CD4-positive, alpha-beta T cell treated with Interleukin-17A for 4 hours (primary cell): ENCODE measurements at places on chromosomes 7 and 10.

GRCh38 chr10:88389456-88389855, 193.7 kb downstream of the RNLS start:
- peak; percentile 56 for DNase-seq

- no peak for DNase-seq
These were observed 3.3 kb downstream of the PTPN12 start for GRCh38 chr7:77540402-77540822.

DNA sequence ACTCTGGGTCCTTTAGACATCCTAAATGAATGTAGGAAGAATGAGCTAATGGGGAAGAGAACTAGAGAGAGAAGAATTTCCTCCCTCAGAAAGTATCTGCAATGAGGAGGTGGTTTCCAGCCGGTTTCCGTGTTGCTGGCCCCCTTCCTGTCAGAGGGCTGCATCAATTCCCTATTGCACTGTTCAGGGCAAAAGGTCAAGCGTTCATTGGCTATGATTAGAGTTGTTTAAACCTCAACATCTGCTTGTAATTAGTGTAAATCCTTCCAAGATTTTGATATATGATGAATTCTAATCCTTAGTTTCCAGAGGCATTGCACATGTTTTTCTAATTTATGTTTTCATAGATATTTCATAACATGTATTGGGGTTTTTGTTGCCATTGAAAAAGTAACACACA, 107.3 kb upstream of the SGCE start:
- no peak for DNase-seq

DNA sequence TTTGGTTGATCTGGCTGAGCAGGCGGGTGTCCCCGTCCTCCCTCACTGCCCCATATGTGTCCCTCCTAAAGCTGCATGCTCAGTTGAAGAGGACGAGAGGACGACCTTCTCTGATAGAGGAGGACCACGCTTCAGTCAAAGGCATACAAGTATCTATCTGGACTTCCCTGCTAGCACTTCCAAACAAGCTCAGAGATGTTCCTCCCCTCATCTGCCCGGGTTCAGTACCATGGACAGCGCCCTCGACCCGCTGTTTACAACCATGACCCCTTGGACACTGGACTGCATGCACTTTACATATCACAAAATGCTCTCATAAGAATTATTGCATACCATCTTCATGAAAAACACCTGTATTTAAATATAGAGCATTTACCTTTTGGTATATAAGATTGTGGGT, 26.9 kb upstream of the TRIM56 start:
- peak; percentile 60 for DNase-seq

DNA sequence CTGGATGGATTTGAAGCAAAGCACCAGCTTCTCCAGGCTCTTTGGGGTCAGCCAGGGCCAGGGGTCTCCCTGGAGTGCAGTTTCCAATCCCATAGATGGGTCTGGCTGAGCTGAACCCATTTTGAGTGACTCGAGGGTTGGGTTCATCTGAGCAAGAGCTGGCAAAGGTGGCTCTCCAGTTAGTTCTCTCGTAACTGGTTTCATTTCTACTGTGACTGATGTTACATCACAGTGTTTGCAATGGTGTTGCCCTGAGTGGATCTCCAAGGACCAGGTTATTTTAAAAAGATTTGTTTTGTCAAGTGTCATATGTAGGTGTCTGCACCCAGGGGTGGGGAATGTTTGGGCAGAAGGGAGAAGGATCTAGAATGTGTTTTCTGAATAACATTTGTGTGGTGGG, 14.2 kb downstream of the LEP start:
- DNase-seq, result no peak

GRCh38 chr10:31864834-31865518, 63.7 kb downstream of the ARHGAP12 start:
- no peak for DNase-seq

DNA sequence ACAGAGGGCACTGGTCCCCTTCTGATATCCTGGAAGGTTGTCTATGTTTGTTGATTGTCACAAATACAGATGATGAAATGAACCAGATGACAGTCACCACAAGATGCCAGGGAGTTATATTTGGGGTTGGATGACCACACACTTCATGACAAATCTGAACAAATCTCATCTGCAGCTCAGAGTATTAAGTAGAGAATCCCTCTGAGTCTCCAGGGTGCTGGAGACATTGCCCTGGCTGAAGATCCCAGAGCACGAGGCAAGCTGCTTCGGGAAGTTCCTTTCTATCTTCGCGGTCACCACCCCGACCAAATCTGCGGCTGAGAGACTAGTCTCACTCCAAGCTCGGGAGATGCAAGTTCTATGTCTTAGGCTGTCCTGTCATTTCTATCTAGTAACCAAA, 9.0 kb downstream of the DENND2A start:
- DNase-seq, result no peak

DNA sequence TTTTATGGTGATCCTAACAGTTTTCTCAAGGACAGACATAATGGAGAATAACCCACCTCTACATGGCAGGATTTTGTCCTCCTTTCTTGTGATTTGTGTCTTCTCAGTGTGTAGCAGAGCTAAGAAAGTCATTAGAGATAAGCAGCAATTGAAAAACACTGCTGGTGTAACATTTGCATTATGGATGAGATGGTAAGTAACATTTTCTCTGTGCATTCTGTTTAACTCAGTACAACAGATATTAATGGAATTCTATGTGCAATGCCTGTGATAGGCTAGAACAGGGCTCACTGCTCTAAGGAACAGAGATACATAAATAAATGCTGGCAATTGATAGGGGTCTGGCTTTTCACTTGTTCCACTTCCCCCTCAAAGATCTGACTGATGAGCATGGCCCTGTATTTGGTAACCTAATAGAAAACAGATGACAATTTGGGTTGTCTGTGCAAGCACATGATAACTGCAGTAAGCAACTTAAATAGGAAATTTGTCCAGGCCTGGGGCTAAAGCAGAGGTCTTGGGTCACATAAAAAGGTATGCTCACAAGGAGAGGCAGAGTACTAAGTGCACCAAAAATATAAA, 560.3 kb upstream of the POM121L12 start:
- no peak for DNase-seq

DNA sequence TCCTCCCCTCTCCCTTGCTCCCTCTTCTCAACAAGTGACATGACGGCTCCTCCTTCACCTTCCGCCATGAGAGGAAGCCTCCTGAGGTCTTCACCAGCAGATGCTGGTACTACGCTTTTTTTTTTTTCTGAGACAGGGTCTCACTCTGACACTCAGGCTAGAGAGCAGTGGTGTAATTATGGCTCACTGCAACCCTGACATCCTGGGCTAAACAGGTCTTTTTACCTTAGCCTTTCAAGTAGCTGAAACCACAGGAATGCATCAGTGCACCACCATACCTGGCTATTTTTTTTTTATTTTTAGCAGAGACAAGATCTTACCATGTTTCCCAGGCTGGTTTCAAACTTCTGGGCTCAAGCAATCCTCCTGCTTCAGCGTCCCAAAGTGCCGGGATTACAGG, 43.6 kb downstream of the MDH2 start:
- no peak for DNase-seq

DNA sequence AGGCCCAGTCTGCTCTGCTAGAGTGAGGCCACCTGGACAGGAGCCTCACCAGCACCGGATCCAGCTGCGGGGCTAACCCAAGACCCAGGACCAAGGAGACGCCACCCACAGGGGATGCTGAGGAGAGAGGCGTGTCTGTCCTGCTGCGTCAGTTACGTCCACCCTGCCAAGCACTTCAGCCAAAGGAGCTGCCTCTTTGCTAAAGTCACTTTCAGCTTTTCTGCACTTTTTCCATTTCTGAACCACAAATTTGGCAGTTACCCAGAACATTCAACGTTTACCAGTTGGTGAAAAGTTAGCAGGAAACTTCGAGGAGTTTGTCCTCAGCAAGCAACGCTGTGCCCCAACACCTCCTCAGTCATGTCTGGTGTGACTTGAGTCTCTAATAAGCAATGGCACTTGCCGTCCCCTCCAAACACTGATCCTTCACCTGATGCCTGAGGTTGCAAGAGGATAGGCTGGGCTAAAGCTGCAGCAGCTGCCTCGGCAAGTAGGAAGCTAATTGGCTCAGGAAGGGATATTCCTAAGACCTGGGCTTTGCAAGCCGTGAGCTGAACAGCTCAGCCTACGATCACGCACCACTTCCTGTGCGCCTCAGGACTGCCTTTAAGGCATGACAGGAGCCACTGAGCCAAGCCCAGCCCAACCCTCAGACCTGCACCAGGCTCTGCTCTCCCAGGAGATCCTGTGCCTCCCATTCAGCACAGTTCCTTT, 40.1 kb downstream of the KCNH2 start:
- peak; percentile 52 for DNase-seq

- no peak for DNase-seq
These were observed 70.6 kb downstream of the AP3M1 start for GRCh38 chr10:74079936-74080590.

DNA sequence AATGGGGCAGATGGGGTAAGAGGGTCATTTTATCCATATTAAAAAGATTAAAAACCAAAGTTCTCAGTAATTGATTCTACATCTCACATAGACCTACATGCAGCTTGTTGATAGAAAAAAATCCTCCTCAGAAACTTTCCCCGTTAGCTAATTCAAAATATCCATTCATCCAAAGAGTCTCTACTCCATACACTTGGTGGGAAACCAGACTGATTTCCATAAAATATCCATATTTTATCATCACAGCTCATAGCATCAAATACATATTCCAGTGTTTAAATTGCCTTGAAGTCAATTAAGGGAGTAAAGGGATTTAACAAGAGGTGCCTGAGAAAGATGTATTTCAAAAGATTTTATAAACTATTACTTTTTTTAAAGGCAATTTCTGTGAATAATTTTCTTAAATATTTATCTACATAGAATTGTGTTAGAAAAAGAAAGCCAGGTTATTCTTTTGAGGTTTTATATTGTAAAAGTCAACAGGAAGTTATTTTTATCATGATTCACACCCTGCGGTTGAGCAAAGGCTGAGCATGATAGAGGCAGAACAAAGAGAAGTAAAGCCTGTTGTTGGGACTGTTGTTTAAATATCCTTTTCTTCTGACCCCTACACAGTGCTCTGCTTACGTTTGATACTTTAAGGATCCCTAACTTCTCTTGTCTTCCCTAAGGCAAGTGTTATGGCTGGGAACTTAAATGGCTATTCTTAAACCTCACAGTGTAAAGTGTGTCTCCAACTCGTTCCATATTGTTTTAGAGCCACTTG, 266.7 kb downstream of the PRKG1 start:
- DNase-seq, result no peak

DNA sequence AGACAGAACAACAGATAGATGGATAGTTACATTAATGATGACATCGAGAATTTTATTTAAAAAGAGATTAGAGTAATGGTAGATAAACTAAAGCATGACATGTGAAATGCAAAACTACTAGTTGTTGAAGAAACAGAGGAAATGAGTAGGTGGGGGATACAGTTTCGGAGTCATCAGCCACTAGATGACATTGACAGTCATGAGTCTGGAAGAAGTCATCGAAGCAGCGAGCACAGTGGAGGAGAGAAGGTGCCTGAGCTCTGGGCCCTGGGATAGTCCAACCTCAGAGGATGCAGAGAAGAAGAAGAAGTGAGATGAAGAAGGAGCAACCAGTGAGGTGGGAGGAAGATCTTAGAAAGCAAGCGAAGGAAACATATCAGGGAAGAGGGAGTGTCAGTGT, 20.2 kb upstream of the SEC61A2 start:
- DNase-seq, result no peak

DNA sequence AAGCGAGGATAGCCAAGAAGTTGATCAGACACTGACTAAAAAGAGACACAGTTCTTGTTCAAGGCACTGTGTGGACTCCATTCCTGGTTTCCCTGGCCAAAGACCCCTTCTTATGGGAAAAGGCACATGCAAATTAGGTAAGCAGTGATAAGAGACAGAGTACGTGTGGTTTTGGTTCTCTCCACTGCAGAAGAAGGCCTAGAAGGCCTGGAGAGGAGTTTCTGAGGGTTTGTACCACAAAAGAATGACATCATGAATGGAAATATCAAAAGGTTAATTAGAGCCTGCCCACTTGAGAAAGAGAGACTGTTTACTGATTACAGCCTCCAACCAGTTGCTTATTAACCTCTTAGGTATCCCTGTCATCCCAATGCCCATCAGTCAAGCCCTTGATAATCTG, 137.5 kb downstream of the ZNF365 start:
- DNase-seq, result no peak

DNA sequence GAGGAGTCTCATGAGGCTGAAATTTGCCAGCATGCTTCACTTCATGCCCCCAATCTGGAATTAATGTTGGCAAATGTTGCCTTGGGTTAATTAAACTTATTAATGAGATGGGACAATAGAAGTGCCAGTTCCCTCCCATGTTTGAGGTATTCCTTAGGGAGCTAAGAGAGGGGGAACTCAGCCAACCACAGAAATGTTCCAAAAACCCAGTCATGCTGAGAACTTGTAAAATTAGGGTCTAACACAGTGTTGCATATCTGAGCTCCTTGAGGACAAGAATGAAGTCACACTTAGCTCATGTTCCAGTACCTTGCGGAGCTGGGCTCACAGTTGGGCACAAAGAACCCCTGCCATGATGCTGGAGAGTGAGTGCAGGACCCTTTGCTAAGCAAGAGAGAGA, 89.4 kb downstream of the OAT start:
- no peak for DNase-seq

- no peak for DNase-seq
These were observed 432.2 kb downstream of the CNTNAP2 start for GRCh38 chr7:146548816-146549215.

DNA sequence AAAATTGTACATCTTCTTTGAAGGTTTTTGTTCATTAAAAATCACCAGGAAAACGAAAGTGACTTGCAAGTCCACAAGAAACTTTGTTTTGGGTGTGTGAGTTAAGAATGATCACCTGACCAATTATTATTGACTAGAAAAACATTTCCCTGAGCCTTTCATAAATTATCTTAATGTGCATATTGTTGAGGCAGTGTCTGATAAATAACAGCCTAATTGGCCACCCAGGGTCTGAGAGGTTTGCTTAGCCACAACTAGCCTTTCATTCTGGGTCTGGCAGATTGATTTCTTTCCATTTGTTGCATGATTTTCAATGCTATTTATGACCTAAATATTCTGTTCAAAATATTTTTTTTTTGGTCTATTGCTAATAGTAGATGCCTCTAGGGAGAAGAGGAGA, 152.8 kb downstream of the AUTS2 start:
- DNase-seq, result no peak

DNA sequence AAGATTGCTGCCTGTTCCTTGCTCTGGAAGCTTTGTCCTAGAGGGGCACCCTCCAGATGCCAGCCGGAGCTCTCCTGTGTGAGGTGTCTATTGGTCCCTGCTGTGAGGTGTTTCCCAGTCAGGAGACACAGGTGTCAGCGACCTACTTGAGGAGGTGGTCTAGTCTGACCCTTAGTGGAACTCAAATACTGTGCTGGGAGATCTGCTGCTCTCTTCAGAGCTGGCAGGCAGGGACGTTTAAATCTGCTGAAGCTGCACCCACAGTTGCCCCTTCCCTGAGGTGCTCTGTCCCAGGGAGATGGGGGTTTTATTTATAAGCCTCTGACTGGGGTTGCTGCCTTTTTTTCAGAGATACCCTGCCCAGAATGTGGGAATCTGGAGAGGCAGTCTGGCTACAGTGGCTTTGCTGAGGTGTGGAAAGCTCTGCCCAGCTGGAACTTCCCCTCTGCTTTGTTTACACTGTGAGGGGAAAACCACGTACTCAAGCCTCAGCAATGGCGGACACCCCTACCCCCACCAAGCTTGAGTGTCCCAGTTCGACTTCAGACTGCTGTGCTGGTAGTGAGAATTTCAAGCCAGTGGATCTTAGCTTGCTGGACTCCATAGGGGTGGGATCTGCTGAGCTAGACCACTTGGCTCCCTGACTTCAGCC, 119.2 kb downstream of the PPP1R9A start:
- no peak for DNase-seq
